Fibroblast of the conjunctiva (primary cell): ENCODE measurements at places on chromosomes 3 and 15.

GRCh38 chr3:30439451-30440053 lies 166.8 kb upstream of the TGFBR2 start:
- DNase-seq: no peak

- no peak for DNase-seq
These were observed 374.0 kb upstream of the CBLB start for GRCh38 chr3:106242781-106243180.

DNA sequence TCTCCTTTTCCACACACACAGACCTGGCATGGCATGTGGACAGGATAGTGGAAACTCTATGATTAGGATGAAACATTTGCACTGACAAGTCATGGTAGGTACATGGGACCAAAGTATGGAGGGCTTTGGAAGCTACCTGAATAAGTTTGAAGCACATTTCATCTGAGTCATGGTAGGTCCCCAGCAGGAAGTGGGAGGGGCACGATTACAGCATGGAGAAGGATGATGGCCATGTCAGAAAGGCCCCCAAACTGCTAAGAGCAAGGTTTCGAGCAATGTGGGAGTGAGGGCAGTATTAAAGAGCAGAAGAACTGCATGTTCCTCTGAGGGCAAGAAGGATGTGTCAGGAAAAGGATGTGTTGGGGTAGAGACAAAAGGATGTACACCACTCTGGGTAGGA lies 51.5 kb upstream of the CSTA start:
- DNase-seq: no peak

DNA sequence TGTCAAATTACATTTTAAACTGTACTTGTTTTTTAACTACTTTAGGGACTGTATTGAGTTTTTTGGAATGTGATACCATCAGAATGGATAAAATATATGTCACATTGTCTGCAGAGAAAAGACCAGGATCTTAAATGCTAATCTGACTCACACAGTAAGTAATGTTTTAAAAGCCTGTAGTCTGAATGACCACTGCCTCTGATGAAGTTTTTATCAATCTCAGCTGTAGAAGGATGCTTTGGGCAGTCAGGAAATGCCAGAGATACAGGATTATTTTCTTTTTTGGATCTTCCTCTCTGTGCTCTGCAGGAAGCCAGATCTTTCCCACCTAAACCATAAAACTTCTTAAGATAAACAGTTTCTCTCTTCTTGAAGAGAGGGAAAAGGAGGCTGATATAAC lies 73.1 kb upstream of the PRTG start:
- no peak for DNase-seq

GRCh38 chr3:151777880-151778279 lies 36.0 kb upstream of the AADAC start:
- DNase-seq: no peak

GRCh38 chr15:28129231-28129848 lies 30.2 kb upstream of the OCA2 start:
- no peak for DNase-seq

DNA sequence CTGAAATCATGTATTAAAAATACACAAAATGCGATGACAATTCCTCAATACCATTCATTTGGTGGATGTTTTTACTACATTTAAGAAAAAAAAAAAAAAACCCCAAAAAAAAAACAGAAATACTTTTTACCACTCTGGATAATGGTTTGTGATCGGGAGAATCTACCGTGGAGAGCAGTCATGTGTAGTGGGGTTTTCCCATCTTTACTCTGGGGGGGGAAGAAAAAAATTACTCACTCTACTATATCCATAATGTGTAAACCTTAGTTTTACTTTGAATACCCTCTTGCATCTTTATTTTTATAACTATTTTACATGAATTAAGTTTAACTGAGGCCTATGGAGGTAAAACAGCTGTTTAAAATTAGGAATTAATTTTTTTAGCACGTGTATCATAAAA lies 83.3 kb downstream of the ANKRD28 start:
- DNase-seq: no peak

DNA sequence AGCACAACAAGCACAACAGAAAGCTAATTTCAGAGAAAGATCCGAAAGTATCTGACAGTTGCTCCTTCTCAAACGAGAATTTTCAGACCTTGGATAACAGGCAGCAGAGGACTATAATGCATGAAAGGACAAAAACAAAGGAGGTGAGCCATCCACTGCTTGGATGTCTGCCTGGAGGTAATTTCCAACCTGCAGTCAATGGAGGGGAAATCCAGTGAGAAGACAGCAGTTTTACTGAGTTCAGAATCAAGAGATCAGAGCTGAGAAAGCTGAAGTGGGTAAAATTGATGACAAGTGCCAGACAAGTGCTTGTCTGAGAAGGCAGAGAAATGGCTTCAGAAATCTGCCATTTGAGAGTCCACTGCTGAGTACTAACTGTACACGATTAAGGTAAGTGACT lies 22.1 kb downstream of the UBE3A start:
- no peak for DNase-seq

GRCh38 chr15:50057196-50057595 lies 61.8 kb downstream of the ATP8B4 start:
- no peak for DNase-seq

DNA sequence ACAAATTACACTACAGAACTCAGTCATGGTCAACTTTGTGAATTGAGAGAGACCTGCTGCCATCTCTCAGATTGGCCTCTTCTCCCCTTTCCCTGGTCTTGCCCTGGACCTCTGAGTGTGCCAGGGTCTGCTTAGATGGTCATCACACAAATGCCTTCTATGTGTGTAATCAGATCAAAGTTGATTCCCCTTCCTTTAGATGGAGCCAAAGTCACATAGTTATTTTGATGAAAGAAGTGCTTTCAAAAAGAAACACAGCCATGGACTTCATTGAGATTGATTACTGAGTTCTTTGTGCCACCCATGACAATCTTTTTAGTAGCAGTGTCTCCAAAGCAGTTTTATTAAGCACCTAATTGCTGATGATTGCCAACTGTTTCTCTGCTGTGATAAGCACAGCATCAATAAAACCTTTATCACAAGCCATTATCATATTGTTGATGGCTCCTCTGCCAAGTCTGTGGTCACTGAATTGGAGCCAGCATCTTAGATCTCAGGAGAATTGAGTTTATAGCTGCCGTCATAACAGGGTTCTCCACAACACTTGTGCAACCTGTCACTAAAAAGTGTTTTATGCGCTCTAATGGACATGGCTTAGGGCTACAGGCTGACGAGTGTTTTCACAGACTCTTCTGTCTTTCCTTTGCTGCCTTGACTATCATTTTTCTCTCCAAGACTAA lies 149.7 kb upstream of the NUDT16 start:
- no peak for DNase-seq

GRCh38 chr3:141644931-141645330 lies 93.2 kb upstream of the RNF7 start:
- peak; percentile 32 for DNase-seq

- no peak for DNase-seq
These were observed 17.4 kb upstream of the KLHL6 start for GRCh38 chr3:183572935-183573334.

DNA sequence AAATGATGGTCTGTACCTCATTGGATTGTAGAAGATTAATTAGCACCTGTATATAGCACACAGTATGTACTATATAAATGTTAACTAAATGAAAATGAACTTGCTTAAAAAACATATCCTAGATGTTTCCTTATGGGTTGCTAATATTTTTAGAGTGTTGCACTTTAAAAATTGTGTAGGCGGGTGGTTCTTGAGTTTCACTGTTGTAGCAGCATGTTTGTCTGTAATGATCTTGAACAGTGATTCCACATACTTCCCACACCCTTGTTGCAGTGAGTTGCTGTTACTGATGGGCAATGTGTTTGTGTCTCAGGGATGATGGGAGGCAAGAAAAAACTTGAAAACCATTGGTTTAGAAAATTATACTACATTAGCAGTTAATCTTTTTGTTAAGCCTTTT lies 22.0 kb downstream of the USP3 start:
- DNase-seq: no peak

DNA sequence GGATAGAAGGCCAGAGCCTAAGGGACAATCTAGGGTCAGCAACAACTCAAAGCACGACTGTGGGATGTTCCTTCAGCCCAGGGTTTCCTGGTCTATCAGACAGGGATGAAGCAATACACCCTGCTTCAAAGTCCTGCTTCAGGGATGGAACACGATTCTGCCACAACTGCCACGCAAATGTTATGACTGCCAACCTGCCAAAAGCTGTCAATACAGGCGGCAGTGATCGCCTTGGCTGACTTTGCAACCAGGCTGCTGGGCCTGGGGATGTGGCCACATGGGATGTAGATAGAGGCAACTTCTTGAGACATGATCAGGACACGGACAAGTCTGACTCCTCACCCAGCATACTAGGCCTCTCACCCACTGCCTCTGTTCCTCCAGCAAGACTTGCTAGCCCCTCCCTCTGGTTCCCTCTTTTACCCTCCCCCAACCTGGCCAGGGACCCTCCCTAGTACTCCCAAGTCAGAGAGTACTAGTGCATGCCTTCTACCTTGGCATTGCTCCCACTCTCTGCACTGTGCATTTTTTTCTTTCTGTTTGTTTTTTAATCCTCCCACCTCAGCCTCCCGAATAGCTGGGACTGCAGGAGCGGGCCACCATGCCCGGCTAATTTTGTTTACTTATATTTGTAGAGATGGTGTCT lies 7.6 kb downstream of the CCDC12 start:
- DNase-seq: no peak

GRCh38 chr3:187795207-187795960 lies 50.1 kb upstream of the BCL6 start:
- DNase-seq: no peak

DNA sequence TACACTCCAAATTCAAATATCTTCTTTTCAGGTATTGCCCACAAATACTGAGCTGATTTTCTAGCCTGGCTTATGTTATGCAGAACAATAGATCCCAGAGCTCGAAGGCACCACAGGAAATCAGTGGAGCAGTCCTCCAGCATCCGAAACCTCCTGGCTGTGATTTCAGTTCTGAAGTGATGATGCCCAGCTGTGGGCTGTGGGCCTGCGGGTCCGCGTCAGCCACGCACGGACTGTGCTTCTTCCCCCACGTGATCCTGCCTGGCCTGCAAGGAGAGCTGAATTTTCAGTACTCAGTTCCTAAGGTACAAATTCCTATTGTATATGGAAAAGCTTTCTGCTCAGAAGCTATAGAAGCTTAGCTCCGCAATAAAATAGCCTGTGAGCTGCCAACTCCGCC lies 96.2 kb downstream of the OCA2 start:
- no peak for DNase-seq

DNA sequence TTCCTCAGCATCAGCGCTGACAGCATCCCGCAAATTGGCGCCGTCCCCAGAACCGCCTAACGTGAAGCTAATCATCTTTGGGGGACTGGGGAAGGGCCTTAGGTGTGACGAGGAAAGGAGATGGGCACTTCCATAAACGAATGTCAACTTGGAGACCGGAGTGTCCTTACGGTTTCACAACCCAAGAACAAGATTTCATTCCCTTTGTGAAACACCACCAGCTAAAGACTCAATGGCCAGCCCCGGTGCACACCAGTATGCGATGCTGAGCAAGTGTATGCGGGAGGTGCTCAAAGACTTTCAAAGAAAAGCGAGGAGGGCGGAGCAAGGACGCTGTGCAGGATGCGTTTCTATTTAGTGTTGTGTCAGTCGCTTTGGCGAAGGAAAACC lies 759 bp upstream of the TTBK2 start:
- no peak for DNase-seq

DNA sequence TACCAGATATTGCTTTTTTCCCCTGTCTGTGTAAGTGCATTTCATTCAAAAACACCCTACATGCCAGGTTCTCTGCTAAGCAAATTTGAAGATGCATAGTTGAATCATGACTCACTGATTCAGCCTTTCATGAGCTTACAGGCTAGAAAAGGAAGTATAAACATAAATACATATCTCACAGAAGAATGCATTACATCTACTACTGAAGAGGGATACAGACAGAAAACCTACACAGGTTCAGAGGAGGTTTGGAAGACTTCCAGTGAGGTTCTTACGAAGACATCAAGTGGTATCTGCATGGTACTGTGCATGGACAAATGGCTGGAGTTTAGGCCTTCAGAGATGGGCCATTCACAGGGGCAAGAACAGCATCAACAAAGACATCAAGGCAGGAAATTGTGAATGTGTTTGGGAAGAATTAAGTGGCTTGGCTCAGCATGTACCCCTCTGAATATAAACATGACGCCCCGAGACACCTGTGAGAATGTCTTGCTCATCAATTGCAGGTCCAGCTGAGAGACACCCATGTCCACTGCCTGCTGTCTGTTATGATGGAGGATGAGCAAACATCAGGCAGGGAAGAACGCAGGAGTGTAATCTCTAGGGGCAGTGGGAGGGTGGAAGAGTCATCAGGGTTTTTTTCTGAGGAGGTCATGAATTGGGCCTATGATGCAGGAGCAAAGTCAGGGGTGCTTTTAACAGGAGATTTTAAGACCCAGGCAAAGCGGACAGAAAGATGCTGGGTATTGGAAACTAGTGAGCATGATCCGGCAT lies 105.1 kb upstream of the GALNT15 start:
- peak; percentile 72 for DNase-seq

DNA sequence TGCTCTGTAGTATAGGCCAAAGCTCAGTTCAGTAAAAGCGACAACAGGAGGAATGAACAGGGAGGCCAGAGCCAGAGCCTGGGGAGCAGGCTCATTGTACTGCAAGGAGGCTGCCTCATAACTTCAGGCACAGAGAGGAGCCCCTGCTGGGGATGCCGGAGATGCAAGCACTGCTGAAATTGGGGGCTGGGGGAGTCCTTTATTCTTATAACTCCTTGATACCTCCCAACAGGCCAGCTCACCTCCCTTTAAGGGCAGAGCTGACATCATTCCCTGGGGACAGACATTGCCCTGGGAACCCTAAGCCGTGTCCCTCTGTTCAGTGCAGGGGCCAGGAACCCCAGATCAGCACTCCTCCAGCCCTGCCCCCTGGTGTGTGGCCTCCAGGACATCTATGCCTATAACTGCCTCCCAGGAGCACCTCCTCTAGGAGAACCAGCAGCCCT lies 83.8 kb upstream of the MRPS22 start:
- no peak for DNase-seq

DNA sequence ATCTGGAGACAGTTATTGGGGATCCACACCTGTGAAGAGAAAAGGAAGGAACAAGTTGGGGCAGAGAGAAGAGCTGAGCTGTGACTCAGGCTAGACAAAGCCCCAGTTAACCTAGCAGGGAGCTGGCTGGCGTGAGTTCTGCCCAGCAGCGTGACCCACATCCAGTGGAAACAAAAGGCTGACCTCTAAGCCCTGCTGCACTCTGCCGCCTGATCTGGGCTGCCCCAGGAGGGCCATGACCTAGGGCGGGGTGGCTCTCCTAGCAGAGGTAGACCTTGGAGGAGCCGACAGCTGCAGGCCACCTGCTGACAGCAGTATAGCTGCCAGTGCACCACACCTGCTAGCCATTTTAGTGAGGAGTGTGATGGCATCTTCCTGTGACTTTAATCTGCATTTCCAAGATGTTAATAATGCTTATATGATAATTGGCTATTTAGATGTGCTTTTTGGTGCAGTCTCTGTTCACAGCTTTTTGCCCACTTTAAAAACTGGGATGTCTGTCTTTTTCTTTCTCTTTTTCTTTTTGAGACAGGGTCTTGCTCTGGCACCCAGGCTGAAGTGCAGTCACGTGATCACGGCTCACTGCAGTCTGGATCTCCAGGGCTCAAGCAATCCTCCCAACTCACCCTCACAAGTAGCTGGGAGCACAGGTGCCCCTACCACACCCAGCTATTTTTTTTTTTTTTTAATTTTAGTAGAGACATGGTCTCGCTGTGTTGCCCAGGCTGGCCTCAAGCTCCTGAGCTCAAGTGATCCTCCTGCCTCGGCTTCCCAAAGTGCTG lies 78.1 kb downstream of the LSM3 start:
- no peak for DNase-seq

GRCh38 chr15:63834500-63835210 lies 907 bp upstream of the HERC1 start:
- no peak for DNase-seq
